ENCODE measurements at places on chromosomes 2 and 18.

GRCh38 chr18:22149710-22150109, 19.7 kb upstream of the GATA6 start:
- DNase-seq: no peak

DNA sequence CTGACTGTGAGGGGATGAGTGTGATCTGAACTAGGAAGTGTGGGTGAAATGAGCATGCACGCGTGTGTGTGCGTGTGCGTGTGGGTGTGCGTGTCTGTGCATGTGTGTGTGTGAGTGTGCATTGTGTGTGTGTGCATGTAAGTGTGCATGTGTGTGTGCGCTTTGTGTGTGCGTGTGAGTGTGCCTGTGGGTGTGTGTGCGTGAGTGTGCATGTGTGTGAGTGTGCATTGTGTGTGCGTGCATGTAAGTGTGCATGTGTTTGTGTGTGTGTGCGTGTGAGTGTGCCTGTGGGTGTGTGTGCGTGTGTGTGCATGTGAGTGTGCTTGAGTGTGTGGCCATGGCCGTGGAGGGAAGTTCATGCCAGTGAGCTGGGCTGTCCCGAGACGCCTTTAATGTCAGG, 76.3 kb downstream of the RTP5 start:
- DNase-seq: no peak

- no peak for DNase-seq
Measured at GRCh38 chr2:241808721-241809382, at the start of gene NEU4. Gene NEU4 (plus strand): TSS chr2:241809193. CDS start chr2:241814485, 5,292 bp downstream.

GRCh38 chr2:122145856-122146255, 390.4 kb downstream of the TSN start:
- DNase-seq: no peak

DNA sequence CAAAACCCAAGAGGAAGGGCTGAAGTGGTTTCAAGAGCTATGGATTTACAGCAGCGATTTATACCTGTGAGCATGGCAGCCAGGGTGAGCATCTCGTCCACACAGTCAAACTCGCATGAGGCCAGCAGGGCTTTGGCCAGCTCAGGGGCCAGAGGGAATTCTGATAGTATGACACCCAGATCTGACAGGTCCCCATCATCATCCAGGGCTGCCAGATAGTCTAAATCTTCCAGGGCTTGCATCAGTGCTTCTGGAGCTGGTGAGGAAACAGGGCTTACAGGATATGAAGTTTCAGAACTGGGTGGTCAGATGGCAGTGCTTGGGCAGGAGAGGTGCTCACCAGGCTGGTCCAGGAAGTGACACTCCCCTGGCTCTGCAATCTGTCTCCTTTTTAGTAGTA, 3.5 kb downstream of the DQX1 start:
- DNase-seq: no peak

- DNase-seq: no peak
Measured at GRCh38 chr2:68171146-68171545, 13.5 kb downstream of the PNO1 start.

- DNase-seq: no peak
Measured at GRCh38 chr2:162014751-162015150, 59.3 kb downstream of the DPP4 start.

GRCh38 chr2:28628987-28629386, 122.6 kb upstream of the PPP1CB start:
- no peak for DNase-seq

DNA sequence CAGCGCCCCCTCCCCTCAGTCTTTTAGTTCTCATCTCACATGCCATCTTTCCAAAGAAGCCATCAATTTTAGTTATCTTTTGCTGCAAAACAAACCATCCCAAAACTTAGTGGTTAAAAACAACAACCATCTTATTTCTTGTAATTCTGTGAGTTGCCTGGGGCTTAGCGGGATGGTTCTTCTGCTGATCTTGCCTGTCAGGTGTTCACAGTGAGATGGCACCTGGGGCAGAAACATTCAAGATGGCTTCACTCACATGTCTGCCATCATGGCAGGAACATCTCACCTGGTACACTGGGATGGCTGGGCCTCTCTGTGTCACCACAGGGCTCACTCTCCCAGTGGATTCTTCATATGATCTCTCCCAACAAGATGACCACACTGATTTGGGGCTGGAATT, 144.5 kb upstream of the MSH6 start:
- DNase-seq: no peak

DNA sequence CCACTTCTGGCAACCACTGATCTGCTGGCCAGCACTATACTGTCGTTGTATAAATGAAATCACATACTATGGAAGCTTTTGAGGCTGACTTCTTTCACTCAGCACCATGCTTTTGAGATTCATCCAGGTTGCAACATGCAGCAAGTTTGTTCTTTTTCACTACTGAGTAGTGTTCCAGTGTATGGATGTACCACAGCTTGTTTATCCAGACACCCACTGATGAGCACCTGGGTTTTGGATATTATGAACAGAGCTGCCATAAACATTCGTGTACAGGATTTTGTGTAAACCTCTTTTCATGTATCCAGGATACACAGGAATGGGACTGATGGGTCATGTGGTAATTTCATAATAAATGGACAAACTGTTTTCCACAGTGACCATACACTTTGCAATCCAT, 10.7 kb downstream of the ERCC3 start:
- DNase-seq: no peak

GRCh38 chr2:27863146-27863545, 27.0 kb downstream of the RBKS start:
- no peak for DNase-seq

- DNase-seq: no peak
Measured at GRCh38 chr2:166614503-166614902, 120.5 kb upstream of the SCN7A start.

DNA sequence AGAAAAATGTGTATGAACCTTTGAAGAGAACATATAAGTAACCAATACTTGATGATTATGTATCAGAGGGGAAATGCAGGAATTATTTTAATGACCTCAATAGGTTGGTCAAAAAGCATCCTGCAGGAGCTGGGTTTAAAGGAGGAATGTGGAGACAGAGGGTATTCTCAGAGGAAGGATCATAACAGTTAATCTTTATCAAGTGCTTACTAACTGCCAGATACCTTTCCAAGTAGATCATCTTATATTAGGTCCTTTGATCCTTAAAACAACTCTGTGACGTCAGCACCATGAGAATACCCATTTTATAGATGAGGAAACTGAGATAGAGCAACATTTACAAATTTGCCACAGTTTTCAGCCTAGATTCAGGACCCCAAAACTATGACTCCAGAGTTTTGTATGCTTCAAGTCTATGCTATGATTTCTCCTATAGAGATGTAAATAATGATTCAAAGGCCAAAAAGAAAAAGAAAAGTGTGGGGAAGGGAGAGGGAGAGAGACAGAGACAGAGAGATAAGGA, 3.0 kb downstream of the RFTN2 start:
- DNase-seq: no peak

DNA sequence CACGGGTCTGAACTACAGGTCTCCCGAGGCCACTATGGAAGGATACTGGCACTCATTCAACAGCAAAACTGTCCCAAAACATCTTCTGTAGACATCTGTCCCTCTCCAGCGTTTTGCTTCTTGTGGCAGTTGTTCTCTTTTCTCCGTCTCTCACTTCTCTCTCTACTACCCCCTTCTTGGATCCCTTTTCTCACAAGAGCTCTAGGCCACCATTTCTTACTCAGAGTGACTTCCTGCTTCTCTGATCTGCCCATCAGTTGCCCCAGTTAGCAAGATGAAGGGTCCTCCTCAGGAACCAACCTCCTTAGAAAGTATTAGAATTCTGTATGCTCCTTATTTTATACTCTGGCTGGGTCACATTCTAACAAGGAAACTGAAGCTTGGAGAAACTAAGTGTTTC, 32.6 kb downstream of the BCL2 start:
- no peak for DNase-seq

GRCh38 chr2:226754821-226755604, 44.6 kb downstream of the IRS1 start:
- no peak for DNase-seq

DNA sequence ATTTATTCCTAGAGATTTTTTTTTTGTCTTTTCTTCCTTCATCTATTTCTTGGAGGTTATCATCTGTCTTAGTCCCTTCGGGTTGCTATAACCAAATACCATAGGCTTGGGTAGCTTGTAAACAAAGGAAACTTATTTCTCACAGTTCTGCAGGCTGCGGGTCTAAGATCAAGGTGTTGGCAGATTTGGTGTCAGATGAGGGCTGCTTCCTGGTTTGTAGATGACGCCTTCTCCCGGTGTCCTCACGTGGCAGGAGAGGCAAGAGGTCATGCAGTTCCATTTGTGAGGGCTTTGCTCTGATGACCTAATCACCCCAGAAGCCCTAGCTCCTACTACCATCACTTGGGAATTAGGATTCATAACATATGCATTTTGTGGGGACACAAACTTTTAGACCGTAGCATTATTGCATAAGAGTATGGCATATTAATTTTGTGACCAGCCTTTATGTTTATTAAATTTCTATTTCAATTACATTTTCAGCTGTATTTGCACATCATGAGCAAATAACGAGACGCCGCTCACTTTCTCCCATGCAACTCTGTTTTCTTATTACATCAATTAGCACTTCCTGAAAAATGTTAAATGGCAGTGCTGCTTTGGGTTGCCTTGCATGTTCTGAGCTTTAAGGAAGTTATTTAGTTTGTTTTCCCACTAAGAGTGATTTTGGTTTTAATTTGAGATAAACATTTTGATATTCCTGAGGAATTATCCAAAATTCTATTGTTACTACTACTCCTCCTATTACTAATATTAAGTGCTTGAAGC, 246.4 kb upstream of the HDAC4 start:
- DNase-seq: no peak

GRCh38 chr2:168255103-168255502, 7.7 kb upstream of the STK39 start:
- DNase-seq: no peak

GRCh38 chr18:13321923-13322322, 103.4 kb downstream of the LDLRAD4 start:
- no peak for DNase-seq

DNA sequence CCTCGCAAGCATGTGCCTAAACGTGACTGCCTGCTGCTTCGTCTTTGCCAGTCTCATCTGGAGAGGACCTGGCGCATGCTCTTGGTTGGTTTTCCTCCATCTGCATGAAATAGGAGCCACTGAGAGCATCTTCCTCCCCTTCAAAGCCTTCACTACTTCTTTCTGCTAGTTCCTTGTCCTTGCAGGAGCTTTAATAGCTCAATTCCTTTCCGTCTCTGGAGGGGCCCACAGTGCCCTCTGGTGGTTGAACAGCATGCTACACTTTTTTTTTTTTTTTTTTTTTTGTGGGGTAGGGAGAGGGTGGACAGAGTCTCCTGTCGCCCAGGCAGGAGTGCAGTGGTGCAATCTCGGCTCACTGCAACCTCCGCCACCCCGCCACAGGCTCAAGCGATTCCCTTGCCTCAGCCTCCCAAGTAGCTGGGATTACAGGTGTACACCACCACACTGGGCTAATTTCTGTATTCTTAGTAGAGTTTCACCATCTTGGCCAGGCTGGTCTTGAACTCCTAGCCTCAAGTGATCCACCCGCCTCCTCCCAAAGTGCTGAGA, 59.6 kb downstream of the SP110 start:
- peak; percentile 48 for DNase-seq

- DNase-seq: no peak
Measured at GRCh38 chr2:29519338-29519925, 402.0 kb downstream of the ALK start.

DNA sequence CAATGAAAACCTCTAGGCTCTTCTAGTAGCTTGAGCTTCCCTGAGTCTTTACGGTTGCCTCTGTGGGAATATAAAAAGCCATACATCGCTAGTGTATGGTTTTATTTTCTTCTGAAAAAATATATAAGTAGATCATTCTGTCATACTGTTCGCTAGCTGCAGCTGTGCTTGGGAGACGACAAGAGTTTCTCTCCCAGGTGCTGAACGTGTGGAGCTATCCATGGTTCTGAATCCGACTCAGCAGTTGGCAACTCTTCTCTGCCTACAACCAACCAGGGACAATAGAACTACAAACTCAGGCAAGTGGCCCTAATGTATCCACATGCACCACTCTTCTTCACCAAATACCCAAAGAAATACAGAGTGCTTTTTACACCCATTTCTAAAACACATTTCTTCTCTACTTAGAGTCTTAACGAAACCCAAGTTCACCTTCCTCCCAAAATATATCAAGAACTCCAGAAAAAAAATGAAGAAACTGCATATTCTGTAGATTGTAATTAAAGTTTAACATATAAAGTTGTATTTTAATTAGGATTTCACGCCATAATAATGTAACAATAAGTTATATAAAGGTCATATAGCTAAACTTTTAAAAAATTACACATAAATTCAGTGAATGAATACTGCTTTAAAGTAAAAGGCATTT, 2.2 kb upstream of the KCNH7 start:
- peak; percentile 25 for DNase-seq

GRCh38 chr18:74146756-74147155, 878 bp downstream of the FBXO15 start:
- DNase-seq: no peak

- peak; percentile 94 for DNase-seq
Measured at GRCh38 chr2:195563857-195564512, 93.0 kb upstream of the SLC39A10 start.

DNA sequence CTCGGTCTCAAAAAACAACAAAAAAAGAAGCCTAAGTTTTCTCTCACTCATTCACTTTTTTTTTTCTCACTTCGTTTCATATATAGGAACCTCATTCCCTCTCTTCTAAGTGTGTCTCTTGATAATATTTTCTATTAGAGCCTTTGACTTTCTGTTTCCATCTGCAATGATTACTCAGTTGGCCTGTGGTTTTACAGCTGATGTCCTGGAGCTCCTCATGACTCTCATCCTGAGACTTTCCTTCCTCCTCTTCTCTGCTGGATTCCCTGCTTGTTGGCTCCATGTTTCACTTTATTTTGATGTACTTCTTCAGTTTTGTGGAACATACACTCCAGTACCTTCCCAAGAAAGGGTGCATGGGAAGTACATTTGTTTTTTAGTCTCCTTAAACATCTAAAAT, 154.2 kb upstream of the GATA6 start:
- DNase-seq: no peak

- DNase-seq: no peak
Measured at GRCh38 chr2:165560377-165560988, 91.0 kb downstream of the CSRNP3 start.

DNA sequence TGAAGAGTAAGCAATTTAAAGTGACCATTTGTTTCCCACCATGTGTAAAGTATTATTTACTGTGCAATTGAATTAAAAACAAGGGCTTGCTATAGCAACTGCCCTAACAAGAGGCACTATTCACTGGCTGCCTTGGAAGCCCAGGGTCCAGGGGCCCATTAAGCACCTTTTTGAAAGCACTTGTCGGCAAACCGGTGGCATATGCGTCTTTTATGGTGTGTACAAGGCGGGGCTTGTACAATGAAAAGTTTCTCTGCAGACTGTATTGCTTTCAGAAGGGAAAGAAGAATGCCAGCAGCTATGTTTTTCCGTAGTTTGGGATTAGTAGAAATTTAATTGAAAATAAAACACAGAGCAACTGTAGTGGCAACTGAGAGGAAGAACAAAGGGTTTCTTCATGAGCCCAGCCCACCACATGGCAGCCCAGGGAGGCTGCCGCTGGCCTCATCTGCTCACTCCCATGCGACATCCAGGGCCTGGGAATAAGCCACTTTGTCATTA, 279.5 kb upstream of the PARD3B start:
- no peak for DNase-seq

- DNase-seq: no peak
Measured at GRCh38 chr2:100197631-100198153, 55.3 kb upstream of the AFF3 start.

Measured in activated CD4-positive, alpha-beta T cell treated with anti-CD3 and anti-CD28 coated beads, Interleukin-2, amount 50 U/mL, for 16 hours (primary cell).